ENCODE measurements at places on chromosomes 12 and 14. TPM values are rescaled to one million over a fixed set of nuclear protein-coding genes. Genes with fewer than 3 reads are reported as not detected.

Gene HOXC4
- total RNA-seq, result 0.66 TPM

Gene P2RX7
- 3.9 TPM for total RNA-seq

Gene SERPINA12
- not detected for total RNA-seq

Gene EP400
- 14.5 TPM for total RNA-seq

DNA sequence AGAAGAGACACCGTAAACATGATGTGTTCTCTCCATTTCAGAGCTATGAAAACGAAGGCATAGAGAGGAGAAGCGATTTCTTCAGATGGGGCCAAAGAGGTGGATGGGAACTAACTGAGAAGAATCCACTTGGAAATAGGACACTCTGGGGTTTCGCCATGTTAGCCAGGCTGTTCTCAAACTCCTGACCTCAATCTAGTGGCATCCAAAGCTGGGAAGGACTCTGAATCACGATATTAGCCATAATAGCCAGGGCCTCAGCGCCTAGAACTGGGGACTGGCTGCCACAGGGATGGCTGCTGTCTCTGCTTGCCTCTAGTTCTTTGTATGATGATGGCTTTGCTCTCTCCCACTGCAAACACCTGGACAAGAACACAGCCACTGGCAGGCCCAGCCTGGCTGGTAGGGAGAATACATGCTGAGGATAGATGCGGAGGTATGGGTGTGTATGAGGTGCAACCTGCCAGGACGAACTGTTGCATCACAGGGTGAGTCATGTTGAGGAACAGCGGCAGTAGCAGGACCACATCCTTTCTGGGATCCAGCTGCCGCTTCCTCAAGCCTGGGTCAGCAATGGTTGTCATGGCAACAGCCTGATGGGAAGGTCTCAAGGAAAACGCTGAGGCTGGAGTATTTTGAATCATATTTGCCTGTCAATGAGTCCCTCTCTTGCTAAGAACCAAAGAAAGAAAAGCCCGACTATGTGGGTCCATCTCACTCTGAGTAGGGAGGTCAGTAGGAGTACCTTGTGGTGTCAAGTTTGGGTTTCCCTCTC, 31.1 kb downstream of the CCDC177 start:
- DNase-seq, result no peak

- DNase-seq, result no peak
Measured at GRCh38 chr12:26153421-26154154, 28.8 kb upstream of the BHLHE41 start.

Gene MYH6
- total RNA-seq, result not detected

DNA sequence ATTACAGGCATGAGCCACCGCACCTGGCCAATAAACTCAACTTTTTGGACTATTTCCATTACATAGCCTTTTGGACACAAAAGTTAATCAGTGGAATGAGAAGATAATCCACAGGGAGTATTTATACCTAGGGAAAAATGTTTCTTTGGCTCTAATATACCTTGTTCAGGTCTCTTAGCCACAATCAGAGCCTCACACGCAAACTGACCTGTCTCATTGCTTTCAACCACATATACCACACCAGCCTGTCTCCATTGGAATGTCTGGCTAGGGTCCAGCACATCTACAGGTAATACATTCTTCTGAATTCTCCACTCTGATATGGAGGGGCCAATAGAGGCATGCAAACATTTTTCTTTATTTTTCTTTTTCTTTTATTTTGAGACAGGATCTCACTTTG, 3.8 kb upstream of the RBMS2 start:
- no peak for DNase-seq

DNA sequence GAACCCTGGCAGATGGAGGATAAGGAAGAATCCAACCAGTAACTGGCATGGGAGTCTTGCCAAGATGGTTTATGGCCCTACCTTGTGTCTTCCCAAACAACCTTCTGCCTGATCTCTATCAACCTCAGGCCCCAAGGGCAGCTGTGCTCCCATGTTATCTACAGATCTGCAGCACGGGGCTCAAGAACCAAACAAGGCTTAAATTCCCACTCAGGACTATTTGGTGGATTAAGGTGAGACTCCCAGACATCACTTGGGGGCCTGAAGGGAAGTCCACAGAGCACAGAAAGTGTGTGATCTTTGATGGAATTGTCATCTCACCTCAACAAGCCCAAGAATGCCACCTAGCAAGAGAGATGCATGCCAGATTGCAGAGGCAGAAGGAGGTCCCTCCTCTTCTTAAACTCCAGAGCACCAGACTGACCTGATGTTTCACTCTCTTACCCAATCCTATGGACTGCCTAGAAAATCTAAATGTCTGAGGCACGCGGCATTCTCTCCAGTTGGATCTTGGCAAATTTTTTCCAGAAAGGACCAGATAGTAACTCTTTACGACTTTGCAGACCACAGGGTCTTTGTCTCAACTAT, 759.5 kb upstream of the TBX3 start:
- no peak for DNase-seq

DNA sequence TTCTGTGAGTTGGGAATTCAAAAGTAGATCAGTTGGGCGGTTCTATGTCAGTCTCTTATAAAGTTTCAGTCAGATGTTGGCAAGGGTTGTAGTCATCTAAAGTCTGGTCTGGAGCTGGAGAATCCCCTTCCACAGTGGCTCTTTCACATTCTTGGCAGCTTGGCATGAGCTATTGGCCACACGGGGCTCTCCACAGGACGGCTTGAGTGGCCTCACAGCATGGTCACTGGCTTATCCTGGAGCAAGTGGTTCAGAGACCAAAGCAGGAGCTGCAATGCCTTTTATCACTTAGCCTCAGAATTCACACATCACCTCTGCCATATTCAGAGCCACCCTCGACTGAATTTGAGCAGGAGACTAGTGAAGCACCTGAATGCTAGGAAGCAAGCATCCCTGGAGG, 7.1 kb upstream of the KICS2 start:
- no peak for DNase-seq

Gene C12orf50
- total RNA-seq, result not detected

- no peak for DNase-seq
Measured at GRCh38 chr12:65785500-65785899, 38.8 kb upstream of the HMGA2 start.

Gene NYNRIN
- 17.4 TPM for total RNA-seq

- DNase-seq, result no peak
Measured at GRCh38 chr14:78282437-78282836, 112.3 kb downstream of the NRXN3 start.

DNA sequence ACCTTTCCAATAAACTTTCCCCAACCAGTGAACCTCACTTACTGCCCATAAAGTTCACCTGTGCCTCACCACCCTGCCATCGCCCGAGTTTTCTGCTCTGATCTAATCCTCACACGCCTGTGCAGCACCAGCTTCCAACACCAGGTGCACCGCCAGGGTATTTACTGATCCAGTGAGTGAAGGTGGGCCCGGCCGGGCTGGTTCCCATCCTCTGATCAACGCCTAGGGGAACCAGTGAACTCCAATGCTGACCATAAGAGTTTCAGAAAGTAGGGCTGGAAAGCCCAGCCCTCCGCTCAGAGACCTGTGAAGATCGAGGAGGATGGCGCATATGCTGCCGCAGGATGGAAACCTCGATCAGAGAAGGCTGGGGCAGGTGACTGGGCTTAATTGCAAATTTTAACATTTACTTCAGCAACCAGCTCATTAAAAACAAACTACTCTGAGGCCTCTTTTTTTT, 685 bp upstream of the MYL6B start:
- no peak for DNase-seq

- DNase-seq, result peak; percentile 54
Measured at GRCh38 chr14:74510959-74511409, 17.4 kb downstream of the ISCA2 start.

Gene PPM1H
- 1.5 TPM for total RNA-seq

DNA sequence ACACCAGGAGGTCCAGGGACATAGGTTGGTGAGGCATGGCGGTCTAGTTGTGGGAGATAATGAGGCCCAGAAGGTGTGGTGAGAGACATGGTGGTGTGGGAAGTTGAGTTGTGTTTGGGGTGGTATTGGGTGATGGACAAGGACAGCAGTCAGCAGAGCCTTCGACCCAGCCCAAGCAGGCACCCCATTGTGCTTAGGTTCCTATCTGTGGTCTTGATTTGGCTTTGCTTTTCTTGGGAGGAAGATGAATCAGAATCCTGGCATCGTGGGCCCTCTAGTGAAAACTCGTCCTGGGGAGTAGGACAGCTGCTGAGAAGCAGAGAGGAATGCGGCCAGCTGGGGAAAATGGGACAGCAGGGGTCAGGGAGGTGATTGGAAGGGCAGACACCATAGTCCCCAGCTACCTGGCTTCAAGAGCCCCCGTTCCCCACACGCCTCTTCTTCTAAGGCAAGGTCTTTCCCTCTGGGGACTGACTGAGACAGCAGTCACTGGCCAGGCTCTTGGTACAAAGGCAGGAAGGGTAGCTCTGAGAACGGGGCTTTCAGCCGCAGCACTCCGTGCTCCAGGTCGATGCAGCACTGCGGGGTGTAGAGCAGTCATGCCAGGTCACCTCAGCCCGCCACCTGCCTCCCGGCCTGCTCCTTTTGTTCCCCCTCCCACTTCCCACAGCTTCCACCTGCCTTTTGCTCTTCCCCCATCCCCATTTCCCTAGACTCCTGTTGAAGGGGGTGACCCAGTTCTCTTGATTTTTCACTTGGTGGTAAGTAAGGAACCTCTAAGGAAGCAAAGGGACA, 7.9 kb downstream of the NRIP2 start:
- no peak for DNase-seq

GRCh38 chr14:26415618-26416123, 182.2 kb downstream of the NOVA1 start:
- peak; percentile 94 for DNase-seq

Gene TMX1
- 38.3 TPM for total RNA-seq

GRCh38 chr14:72996916-72997315, 30.0 kb downstream of the ZFYVE1 start:
- DNase-seq, result no peak

Gene TAS2R13
- 2.9 TPM for total RNA-seq

DNA sequence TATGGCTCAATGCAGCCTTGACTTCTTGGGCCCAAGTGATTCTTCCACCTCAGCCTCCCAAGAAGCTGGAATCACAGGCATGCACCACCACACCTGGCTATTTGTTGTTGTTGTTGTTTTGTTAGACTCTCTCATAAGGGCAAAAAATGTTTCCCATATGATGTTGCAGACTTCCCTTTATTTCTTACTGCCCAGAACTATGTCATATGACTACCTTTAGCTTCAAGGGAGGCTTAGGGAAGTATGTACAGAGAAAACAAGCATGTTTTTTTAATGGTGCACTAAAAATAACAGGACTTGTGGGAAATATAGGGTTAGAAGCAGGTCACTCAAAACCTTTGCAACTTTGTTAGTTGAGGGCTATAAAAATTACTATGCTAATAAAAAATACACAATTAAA, 4.3 kb upstream of the GPR19 start:
- DNase-seq, result no peak

DNA sequence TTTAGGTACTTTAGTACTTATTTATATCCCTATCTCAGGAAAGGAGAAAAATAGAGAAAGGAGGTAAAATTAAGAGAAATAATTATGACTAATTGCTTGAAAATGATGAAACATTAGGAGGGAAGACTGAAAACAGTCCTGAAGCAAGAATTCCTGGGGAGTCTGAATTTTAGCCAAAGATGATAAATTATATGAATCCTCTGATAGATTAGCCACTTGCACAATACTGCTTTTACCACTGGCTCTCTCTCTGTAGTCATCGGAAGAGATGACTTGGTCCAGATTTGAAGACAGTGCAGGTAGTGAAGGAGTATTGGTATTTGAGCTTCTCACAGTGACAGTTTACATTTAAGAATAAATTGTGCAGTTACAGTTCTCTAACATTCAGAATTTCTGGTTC, 83.8 kb upstream of the CLEC14A start:
- DNase-seq, result no peak

Gene BDKRB2
- 4.5 TPM for total RNA-seq

- no peak for DNase-seq
Measured at GRCh38 chr12:73726881-73727280, 810.8 kb upstream of the ATXN7L3B start.

DNA sequence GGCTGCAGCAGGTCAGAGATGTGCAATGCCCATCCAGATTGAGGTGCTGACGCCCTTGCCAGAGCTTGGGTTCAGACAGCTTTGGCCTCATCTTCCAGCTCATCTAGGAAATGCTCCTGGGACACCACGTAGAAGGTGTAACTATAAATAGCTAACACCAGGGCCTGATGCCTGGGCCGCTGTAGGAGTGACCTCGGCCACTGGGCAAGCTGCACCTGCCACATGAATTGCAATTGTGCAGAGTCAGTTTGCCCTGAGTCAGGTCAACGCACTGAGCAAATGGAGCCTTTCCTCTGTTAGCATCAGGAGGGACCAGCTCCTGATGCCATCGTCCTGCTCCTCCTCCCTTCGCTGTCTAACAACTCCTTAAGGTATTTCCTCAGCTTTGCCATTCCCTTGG, 17.4 kb upstream of the DNM1L start:
- no peak for DNase-seq

Gene KRT79
- total RNA-seq, result not detected

DNA sequence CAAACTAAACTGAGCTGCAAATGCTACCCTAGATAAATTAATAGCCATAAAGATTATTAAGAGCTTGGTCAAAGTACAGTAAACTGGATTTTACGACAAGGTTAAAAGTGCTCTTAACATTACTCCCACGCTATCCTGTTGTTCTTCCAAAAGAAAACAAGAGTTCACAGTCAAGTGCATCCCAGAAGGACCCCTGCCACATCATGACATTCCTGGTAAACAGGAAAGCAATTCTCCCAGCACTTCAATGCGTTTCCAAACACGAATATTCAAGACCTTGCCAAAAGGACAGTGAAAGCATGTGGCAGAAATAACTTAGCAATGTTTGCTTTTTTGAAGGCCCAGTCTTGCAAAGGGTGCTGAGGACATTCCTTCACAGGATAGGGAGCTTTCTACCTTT, 11.2 kb downstream of the SPRING1 start:
- DNase-seq, result no peak

Gene PROX2
- total RNA-seq, result not detected

- DNase-seq, result no peak
Measured at GRCh38 chr12:50568338-50569091, 63.7 kb downstream of the DIP2B start.

GRCh38 chr12:24081606-24082005, 132.1 kb upstream of the SOX5 start:
- DNase-seq, result no peak

DNA sequence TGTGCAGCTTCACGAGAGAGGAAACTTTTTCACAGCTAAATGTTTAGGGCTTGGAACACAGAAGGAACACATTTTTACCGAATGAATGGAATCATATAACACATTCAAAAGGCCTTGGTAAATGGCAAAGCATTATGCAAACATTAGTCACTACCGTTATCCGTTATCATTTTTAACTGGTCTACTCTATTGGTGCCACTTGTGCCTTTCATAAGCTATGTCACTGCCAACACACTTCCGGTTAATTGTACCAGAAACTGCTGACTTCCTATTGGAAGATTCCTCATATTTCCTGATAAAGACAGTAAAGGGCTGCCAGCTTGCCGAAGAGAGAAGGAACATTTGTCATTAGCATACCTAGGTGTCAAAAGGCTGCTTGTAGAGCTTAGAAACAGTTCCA, 169.2 kb downstream of the APAF1 start:
- DNase-seq, result no peak

Gene OASL
- under 0.01 TPM for total RNA-seq

GRCh38 chr12:128734371-128734770, 89.4 kb downstream of the SLC15A4 start:
- no peak for DNase-seq

GRCh38 chr14:49052521-49052920, 533.7 kb downstream of the RPS29 start:
- DNase-seq, result no peak
